DMS153 (cell line): ENCODE measurements at places on chromosomes 11 and 22.

GRCh38 chr22:38106814-38107578 is 3.5 kb downstream of the BAIAP2L2 start:
- DNase-seq = no peak

GRCh38 chr11:39745401-39745800 is 1714.1 kb downstream of the LRRC4C start:
- DNase-seq = no peak

- DNase-seq = no peak
Observed at GRCh38 chr11:78828676-78829075, 254.0 kb upstream of the NARS2 start.

DNA sequence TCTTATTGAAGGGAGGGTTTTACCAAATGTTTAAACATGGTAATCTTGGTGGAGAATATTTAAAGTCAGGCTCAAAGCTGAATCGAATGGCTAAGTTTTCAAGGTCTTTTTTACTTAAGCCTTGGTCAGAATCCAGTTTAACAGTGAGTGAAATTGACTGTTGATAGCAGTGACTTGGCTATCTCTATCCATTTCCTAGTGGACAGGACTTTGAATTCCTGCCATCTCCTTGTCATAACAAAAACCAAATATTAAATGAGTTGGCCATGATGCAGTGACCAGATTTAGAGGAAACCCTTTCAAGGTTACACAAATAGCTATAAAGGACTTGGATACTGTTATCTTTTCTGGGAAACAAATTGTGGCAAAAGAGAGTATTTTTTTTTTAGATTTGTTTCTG is 92.0 kb downstream of the JRKL start:
- no peak for DNase-seq

- no peak for DNase-seq
Observed at GRCh38 chr22:49515475-49515874, 312.2 kb downstream of the BRD1 start.

DNA sequence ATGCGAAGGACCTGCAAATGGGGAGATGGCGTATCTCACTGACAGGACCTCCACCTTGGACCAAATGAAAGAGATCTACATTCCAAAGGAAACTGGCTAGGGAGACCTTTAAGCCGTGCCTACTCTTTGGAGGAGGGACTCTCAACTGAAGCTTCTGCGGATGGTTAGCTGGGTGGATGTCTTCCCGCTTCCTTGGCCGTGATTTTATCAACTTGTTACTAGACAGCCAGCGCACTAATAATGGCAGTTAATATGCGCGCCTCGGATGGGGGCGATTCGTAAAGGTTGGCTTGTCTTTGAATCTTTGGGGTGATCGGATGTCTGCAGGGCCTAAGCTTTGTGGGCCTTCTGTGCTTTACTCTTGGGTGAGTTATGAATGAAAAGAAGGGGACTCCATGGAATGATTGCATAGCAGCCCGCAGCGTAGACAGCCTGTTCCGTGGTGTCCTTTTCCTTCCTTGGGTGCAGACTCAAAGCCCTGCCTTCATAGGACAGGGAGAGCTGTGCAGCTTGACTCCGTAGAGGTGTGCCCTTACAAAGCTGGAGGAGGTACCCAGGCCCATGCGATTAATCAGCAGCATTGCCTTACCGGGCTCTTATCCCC is 1.5 kb downstream of the ZNRF3 start:
- no peak for DNase-seq

DNA sequence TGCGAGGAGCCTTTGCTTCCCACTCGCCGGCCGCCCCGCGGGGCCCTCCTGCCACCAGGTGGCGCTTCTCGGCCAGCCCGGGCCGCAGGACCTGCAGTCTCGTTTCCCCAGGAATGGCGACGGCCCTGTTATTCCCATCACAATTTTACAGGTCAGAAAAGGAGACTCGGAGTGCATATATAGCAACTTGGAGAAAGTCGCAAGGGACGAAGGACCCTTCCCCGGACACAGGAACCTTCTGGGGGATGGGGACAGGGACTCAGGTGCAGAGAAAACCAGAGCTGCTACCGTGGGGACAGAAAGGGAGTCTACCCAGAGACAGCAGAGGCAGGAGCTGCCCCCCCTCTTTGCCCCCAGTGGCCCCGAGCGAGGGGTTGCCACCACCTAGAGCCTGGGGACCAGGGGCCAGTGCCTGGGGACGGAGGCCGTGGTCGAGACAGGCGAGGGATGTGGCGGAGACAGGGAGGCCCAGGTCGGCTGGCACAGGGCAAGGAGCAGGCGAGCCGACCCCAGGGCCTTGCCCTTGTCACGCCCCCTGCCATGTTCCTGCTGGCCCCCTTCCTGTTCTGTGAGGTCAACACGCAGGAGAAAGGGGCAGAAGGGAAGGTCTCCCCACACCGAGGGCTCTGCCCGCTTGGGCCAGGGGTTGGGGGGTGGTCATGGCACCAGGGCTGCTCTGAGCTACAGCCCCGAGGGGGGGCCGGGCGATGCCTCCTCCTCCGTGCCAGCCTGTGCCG is 3.5 kb upstream of the KRTAP5-6 start:
- DNase-seq = peak; percentile 51

DNA sequence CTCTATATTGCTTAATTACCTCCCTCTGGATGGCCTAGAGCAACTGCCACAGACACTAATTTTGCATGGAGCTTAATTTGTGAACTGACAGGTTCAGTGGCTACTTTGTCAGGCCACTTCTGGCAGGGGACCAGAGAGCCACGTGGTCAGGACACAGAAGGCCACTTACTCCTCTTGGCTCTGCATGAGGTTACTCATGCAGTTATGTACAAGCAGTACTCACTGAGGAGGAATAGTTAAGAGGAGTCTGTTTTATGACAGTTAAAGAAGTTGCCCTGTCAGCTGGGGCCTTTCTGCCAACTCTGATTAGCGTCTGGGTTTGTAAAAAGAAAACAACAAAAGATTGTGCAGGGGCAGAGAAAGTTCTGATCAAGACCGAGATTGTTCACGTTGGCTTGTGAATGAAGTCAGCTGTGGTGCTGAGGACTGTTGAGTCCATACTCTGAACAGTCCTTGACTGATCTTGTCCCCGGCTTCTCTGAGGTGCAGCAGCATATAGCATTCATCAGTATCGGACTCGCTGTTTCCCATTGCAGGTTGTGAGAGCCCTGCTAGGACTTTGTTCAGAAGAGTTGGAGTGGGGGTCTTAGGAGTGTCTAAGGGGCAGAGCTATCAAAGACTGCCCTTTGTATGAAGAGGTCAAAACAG is 41.4 kb downstream of the PPFIBP2 start:
- DNase-seq = no peak

GRCh38 chr22:43964314-43964857 is 9.1 kb downstream of the SAMM50 start:
- no peak for DNase-seq
